GM12891 (cell line): ENCODE measurements at places on chromosomes 5 and 9.

DNA sequence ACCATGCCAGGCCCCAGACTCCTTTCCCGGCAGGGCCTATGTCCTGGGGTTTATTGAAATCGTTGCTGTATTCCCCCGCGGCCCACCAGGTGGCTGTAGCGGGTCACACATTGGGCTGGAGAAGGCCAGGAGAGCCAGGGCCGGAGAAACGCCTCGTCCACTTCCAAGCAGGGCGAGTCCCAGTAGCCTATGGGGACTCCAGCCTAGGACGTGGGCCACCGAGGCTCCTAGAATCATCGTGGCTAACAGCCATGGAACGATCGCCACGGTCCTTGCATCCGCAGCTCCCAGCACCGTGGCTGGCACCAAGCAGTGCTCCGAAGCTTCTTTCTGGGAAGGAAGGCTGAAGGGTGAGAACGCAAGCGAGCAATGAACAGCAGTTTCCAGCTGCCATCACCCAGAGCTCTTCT, 87.7 kb downstream of the ENTREP1 start:
- DNase-seq, result no peak

GRCh38 chr5:25974451-25974850, 1063.9 kb downstream of the CDH9 start:
- no peak for DNase-seq

GRCh38 chr5:71790433-71790832, 71.4 kb downstream of the CARTPT start:
- no peak for DNase-seq

- no peak for DNase-seq
Observed at GRCh38 chr5:93681432-93681831, 60.0 kb downstream of the POU5F2 start.

DNA sequence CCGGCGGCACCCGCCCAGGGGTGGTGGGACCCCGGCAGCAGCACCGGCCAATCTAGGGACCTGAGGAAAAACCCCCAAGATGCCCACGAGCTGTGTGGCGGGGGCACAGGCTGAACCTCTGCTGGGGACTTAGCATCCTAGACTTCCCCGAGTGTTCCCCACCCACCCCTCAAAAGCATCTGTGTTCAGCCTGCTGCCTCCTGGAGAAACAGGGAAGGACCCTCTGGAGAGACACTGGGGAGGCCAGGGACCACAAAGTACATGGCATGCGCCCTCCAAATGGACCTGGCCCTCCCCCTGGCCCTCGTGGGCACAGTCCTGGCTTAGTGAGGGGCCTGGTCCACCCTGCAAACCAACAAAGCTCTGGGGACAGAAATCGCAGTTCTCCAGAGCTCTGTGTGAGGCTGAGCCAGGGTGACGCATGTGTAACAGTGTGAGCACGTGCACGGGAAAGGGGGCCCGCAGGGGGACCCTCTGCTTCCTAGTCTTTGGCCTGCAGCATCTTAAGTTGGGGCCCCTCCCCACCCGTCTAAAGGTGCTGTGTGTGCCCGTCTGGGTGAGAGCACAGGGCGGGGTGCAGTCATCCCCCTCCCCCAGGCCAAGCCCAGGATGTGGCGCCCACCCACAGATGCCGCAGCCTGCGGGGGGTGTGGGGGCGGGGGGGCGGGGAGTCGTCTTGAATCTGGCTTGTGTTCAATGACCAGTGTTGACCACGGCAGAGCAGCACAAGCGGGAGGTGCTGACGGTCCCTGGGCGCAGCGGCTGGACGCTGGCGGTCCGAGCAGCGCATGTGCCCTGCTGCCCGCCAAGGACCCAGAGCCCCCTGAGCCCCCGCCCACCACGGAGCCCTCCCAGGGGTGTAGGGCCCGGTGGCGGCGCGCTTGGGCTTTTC, 672 bp upstream of the KCNT1 start:
- DNase-seq, result no peak

- peak; percentile 90 for DNase-seq
Observed at GRCh38 chr5:139651853-139652787, 4.0 kb downstream of the CXXC5 start.

DNA sequence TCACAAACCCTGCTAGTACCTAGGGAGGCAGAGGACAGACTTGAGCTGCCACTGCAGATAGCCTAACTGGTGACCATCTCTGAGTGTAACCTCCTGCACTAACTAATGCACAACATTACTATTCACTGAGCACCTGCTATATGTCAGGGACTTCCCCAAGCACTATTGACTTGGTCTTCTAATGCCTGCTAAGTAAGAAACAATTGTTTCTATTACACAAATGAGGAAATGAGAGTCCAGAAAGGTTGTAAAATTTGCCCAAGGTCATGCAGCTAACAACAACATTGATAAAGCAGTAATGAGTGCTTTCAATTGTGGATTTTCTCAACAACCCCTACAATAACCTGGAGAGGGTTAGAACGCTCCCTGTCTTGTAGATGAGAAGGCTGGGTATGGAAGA, 183.7 kb downstream of the ZNF462 start:
- peak; percentile 5 for DNase-seq

DNA sequence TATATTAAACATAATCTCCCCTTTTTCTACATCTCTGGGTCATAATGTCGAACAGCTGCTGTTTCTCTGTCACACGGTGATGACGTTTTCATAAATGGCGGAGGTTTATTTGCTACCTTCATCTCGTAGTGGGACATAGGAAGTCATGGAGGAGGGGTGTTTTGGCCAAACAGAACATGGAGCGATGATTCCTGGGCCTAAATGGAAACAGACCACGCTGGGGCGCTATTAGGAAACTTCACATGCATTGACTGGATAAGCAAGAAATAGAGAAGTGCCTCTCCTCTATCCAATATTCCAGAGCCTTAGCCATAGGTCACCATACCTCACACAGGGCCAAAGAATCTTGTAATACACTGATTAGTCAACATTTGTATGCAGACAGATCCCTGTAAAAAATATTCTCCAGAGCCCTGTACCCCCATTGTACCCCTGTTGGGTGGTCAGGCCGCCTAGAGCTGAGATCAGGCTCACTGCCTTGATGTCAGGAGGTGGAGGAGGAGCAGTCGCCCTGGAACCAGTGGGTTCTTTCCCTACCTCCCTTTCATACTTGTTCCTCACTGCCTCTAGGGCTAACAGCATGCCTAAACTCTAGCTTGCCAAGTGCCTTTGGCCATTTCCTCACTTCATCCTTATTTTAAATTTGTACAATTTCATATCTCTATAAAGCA, 77.8 kb upstream of the SPIN1 start:
- DNase-seq, result no peak

DNA sequence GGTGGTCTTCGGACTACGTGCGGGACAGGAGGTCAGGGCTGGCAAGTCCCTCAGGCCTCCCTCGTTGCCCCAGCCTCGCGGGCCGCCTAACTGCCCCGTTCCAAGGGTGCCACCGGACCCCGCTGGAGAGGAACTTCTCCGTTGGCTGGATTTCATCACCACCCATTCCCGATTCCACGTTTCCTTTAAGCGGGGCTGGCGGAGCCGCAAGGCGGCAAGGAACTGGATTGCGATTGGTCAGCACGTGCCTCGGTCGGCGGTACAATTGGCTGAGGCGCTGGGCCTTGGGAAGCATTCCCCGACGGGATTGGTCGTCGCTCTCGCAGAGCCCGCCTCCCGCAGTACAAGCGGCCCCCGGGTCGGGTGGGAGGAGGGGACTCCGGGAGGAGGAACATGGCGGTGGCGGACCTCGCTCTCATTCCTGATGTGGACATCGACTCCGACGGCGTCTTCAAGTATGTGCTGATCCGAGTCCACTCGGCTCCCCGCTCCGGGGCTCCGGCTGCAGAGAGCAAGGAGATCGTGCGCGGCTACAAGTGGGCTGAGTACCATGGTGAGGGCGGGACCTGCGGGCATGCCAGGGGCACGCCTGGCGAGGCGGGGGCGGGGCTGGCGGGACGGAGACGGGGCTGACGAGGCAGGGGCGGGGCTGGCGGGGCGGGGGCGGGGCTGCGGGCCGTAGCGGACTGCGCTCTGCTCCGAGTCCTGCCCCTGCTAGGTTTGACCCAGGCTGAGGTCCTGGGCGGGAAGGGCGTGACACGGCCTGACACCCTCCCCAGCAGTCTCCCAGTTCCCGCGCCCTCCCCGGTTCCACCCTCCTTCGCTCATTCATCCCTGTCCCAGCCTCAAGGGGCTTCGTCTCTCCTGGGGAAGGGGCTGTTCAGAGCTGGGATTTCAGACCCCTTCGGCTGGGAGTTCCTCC, at the start of gene PHPT1:
TSS of gene PHPT1 (plus strand) at position 372 of the 922 bp plus-strand sequence. CDS start at position 394, 22 bp downstream.
- peak; percentile 100 for DNase-seq

DNA sequence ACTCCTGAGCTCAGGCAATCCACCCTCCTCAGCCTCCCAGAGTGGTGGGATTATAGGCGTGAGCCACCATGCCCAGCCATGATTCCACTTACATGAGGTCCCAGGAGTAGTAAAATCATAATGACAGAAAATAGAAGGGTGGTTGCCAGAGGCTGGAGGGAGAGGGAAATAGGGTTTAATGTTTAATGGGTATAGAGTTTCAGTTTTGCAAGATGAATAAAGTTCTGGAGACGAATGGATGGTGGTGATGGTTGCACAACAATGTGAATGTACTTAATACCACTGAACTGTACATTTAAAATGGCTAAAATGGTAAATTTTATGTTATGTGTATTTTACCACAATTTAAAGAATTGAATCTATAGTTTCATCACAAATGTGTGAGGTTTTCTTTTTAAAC, 146.5 kb upstream of the ABCA1 start:
- DNase-seq, result no peak

- DNase-seq, result no peak
Observed at GRCh38 chr5:32276173-32276853, 36.4 kb downstream of the MTMR12 start.

GRCh38 chr9:91038483-91039124, 237.0 kb downstream of the SYK start:
- no peak for DNase-seq
